ENCODE measurements at places on chromosomes 13 and 19. TPM values are rescaled to one million over a fixed set of nuclear protein-coding genes. Genes with fewer than 3 reads are reported as not detected.

- DNase-seq, result no peak
Observed at GRCh38 chr13:91586609-91587008, 188.2 kb downstream of the GPC5 start.

DNA sequence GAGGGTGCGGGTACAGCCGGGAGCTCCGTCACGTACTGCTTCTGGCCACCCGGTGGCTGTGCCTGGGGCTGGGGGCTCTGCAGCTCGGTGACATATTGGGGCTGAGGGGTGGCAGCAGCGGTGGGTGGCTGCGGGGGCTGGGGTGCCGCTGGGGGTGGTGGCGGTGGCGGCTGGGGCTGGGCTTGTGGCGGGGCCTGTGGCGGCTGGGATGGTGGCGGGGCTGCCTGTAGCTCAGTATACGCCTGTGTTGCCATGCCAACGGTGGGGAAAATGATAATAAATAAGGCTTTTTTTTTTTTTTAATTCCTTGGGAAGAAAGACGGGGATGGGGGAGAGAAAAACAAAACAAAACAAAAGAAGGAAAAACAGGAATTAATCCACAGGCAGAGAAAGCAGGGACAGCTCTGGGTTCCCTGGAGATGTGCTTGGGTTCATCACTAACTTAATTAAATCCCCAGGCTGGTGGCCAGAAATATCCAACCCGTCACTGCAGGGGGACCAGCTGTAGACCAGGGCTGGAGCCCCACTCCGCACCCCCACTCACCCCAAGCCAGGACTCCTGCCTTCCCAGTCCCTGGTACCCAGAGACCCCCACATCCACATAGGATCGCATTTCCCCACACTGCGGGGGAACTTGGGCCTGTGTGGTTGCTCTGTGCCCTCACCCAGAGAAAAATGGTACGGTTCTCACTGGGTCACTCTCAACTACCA is 12.4 kb downstream of the RFX1 start:
- no peak for DNase-seq

Gene NLRP11
- total RNA-seq, result not detected

GRCh38 chr13:102907886-102908515 is 62.2 kb downstream of the ERCC5 start:
- no peak for DNase-seq

- no peak for DNase-seq
Observed at GRCh38 chr13:33073338-33073737, 57.1 kb downstream of the KL start.

GRCh38 chr19:45069056-45069455 is 7.2 kb downstream of the ZNF296 start:
- no peak for DNase-seq

GRCh38 chr13:83372786-83373185 is 509.5 kb downstream of the SLITRK1 start:
- DNase-seq, result no peak

- no peak for DNase-seq
Observed at GRCh38 chr19:36030264-36031148, 2.2 kb downstream of the CLIP3 start.

Gene MYCBP2
- 153 TPM for total RNA-seq

DNA sequence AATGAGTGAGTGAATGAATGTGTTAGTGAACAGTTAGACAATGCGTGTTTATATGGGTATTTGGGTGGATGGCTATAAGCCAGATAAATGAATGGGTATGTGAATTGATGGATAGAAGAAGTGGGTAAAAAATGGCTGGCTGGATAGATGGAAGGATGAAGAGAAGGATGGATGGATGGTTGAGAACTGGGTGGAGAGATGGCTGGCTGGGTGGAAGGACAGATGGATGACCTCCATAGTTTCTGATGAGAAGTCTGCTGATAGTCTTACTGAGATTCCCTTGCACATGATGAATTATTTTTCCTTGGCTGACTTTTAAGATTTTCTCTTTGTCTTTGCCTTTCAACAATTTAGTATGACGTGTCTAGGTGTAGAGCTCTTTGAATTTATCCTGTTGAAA is 57.4 kb downstream of the RYR1 start:
- DNase-seq, result no peak

DNA sequence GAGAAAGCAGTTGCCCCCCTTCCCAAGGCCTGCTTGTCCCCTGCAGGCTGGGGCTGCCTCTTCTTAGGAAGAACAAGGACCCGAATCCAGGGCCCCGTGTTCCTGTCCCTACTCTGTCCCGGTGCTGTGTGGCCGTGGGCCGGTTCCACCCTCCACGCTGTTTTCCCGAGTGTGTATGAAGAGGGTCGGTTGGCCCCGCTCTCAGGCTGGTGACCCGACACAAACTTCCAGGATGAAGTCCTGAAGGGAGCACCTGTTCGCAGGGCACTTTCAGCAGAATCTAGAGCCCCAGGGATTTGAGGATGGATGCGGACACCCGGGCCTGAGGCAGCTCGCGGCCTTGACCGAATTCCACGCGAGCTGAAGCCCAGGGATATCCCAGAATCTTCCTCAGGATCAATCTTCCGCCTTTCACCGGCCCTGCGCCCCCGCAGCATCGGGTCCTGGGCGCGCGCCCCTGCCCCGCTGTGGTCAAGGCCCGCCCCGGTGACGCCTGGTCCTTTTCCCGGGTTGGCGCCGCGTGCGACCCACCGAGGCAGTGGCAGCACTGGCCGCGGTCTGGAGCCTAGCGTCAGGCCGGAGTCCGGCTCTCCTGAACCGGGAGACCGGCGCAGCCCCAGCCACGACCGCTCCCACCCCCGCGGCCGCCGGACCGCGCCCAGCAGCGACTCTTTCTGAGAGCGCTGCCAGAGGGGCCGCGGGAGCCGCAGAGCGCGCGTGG is 528 bp upstream of the CHST8 start:
- DNase-seq, result peak; percentile 76

DNA sequence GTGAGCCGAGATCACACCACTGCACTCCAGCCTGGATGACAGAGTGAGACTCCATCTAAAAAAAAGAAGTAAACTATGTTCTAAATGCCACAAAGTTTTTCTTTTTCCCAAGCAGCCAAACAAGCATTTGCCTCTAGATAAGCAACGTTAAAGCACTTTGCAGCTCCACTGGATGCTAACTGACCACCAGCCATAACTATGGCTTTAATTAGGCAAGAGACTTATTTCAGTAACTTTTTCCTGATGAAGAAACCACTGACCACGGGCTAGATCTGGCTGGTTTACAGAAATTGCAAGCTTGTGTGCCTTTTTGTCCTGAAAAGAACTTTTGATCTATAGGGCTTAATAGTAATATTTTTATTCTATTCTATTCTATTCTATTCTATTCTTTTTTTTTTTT is 22.1 kb downstream of the CD70 start:
- DNase-seq, result no peak

Gene KIR3DL2
- not detected for total RNA-seq

GRCh38 chr13:44417876-44418275 is 44.3 kb downstream of the SERP2 start:
- DNase-seq, result no peak

DNA sequence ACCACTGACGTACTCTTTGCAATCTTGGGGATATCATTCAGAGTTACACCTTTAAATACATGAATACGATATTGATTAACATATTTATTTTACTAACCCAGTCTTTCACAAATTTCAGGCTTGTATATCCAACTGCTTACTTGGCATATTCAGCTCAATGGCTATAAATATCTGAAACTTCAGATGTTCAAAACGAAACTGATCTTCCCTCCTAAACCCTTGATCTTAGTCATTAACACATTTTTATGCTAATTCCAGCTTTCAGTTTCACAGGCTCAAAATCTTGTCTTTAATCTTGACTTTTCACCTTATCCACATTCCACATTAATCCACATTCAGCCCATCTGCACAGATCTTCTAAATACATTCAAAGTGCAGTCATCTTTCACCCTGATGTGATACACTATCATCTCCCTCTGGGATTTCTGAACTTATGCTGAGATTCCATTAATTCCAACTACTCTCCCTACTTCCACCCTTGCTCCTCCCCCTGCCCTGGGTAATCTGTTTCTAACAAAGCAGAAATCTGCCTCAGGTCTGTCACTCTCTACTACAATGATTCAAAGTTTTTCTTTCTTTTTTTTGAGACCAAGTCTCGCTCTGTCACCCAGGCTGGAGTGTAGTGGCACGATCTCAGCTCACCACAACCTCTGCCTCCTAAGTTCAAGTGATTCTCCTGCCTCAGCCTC is 387.2 kb downstream of the GPC5 start:
- no peak for DNase-seq

DNA sequence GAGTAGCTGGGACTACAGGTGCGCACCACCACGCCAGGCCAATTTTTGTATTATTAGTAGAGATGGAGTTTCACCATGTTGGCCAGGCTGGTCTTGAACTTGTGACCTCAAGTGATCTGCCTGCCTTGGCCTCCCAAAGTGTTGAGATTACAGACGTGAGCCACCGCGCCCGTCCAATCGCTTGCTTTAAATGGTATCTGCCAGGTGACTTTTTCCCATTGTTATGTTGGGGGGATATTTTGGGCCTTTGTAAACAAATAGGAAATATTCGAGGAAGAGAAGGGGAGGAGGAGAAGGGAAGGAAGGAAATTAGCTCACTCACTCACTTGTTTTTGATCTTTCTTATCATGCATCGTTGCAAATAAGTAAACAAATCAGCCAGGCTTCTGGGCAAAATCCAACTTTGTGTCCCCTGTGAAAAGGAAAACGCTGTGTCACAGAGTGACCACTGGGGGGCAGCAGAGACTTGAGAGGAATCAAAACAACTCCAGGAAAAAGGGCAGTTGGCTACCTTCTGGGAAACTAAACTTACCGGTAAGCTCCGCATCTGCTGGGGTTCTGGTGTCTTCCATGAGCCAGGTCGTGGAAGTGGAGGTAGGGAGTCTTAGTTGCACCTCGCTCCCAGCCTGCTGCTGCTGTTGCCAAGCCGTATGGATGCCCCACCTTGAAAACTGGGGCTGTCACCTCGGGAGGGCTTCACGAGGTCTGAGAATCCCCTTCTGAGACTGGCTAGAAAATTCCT is 9.3 kb upstream of the RANBP3 start:
- no peak for DNase-seq

- DNase-seq, result no peak
Observed at GRCh38 chr19:44055870-44056269, 4.0 kb downstream of the ZNF223 start.

- no peak for DNase-seq
Observed at GRCh38 chr13:87198371-87198770, 472.8 kb upstream of the SLITRK5 start.

Gene CEACAM3
- 0.71 TPM for total RNA-seq

Gene ZGLP1
- 1.1 TPM for total RNA-seq

DNA sequence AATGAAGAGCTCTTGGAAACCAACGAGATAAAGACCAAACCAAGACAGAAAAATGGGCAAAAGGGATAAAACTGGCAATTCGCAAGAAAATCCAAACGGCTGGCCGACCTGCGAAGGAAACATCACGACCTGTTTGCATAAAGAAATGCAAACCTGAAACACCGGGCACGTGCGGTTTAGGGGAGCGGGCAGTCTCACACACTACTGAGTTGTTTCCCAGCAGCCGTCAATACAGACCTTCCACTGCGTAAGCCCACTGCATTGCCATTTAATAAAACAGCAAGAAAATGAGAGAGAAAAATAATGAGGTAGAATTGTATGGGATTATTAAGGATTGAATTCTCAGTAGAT is 642 bp upstream of the PEG3 start:
- DNase-seq, result no peak

- no peak for DNase-seq
Observed at GRCh38 chr19:36409841-36410240, 8.6 kb downstream of the ZFP82 start.

Gene LILRA1
- 1.8 TPM for total RNA-seq

GRCh38 chr13:99059498-99060075 is 81.7 kb upstream of the DOCK9 start:
- no peak for DNase-seq

Gene CRB3
- not detected for total RNA-seq

Gene FFAR1
- not detected for total RNA-seq

- DNase-seq, result no peak
Observed at GRCh38 chr19:48842789-48843162, 6.5 kb upstream of the HSD17B14 start.

DNA sequence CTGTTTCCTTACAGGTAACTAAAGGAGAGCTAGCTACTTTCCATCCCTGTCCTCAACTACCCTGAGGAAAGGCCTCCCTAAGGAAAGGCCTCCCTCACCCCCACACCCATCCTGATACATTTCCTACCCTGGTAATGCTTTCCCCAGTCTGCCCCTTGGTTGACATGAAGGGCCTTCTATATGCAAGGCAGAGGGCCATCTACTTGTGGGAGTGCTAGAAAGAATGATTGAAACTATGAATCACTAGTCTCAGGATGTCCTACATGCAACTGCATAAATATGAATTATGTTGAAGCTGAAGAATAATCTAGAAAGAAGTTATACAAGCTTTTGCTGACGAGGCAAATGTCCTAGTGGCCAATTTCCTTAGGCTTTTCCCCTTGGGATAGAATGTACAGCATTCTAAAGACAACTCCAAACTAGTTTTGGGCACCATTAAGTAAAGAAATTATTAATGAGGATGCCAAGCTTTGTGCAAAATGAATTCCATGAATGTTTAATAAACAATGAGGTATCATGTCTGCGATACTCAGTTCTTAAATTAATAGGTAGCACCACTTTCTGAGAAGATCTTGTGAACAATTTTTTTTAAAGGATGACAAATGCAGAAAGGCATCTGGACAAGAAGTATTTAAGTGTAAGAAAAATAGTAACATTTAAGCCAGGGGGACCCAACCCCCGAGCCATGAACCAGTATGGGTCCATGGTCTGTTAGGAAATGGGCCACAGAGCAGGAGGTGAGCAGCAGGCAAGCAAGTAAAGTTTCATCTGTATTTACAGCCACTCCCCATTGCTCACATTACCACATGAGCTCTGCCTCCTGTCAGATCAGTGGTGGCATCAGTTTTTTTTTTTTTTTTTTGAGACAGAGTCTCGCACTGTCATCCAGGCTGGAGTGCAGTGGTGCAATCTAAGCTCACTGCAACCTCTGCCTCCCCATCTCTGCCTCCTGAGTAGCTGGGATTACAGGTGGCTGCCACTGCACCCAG is 223.0 kb downstream of the LHFPL6 start:
- no peak for DNase-seq

GRCh38 chr19:47331490-47331889 is 485 bp upstream of the C5AR2 start:
- no peak for DNase-seq

Gene KLK14
- total RNA-seq, result not detected

Gene CEACAM20
- not detected for total RNA-seq

Gene F7
- total RNA-seq, result not detected

DNA sequence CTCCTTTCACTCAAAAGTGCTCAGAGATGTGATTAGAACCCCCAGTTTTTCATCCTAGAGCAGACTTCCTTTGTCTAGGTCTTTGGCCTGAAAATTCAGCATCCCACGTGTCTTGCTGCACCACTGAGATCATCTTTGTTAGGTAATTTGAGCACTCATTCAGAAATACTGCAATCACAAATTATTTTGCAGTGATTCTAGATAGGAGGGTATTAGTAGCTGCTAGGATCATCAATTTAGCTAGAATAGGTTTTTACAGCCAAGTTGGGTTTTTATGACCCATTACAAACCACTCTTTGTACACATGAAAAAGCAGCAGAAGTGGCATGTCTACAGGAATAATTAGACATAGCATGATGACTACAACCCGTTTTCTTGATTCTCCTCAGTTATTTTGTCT is 219.6 kb downstream of the GPC6 start:
- no peak for DNase-seq

Data from posterior vena cava (tissue), 2 donors.